ENCODE measurements at places on chromosomes 3 and 15.

GRCh38 chr3:115099986-115100571 is 47.0 kb downstream of the ZBTB20 start:
- DNase-seq = peak; percentile 78

DNA sequence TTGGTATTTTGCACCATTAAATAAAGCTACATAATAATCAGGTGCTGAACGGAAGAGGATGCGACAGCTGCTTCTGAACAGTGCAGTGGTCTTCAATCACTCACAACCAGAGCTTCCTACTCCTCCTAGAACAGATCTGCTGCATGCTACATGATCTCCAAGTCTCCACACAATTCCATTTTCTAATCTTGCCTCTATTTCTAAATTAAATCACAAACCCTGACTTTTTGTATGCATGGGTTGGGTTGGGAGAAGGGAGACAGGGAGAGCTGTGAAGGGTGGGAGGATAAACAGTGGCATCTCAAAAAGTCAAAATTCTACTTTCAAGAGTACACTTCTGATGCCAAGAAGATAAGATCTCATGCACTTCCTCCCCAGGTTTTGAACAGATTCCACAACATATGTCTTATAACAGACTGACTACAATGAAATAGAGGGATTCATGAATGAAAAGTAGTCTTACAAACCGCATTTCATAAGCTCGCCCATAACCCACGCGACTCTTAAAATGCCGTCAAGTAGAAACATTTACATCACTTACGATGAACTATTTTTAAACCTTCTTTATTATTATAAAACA is 57.2 kb downstream of the CHSY1 start:
- no peak for DNase-seq

- no peak for DNase-seq
These were observed 2.4 kb upstream of the RASSF1 start for GRCh38 chr3:50342813-50343633.

GRCh38 chr3:173586166-173586565 is 188.6 kb downstream of the NLGN1 start:
- no peak for DNase-seq

DNA sequence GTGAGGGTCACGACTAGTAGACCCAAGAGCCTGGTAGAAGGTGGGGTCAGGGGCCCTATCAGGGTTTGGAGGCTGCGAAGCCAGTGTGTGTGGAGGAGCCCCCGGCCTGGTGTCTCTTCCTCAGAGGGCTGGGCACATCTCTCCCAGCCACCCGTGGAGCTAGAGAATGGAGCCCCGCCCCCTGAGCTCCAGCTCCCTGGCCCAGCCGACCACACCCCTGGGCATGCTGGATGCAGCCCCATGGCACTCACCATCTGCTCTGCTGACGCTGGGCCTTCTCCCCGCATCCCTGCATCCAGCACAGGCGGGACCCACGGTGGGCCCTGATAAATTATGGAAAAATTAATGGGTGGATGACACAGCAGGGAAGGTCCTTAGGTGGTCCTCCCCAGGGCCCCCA is 17.5 kb downstream of the ANKRD63 start:
- DNase-seq = no peak

- peak; percentile 48 for DNase-seq
These were observed 11.9 kb downstream of the RASA2 start for GRCh38 chr3:141498598-141499223.

DNA sequence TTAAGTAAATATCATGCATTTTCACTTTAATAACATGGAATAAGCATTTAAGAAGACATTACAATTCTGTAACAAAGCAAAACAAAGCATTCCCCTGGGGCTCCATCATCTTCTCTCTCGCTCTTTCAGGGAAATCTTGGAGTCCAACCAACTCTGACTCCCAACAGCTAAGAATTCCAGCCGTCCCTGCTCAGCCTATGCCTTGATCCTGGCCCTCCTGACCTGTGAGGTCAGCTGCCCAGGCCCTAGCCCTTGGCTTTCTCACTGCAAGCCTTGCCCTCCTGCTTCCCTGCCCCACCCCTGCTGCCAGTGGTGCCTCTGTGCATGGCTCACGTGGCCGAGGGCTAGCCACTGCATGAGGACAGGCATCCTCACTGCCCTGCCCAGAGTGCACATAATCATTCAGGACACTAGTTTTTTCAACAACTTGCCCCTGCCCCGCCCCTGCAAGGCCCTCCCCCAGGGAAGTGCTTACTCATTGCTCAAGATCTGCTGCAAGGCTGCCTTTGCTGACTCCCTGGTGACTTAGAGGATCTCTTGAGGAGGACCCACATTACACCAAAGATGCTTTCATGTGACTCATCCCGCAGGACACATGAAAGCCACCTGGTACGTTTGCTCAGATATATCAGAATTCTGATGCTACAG is 37.6 kb downstream of the MTMR10 start:
- no peak for DNase-seq

GRCh38 chr3:195153130-195153529 is 117.8 kb downstream of the XXYLT1 start:
- no peak for DNase-seq

GRCh38 chr3:193830791-193831191 is 237.8 kb downstream of the OPA1 start:
- no peak for DNase-seq

Measured in large intestine (tissue), 12 donors.